Osteocyte (in vitro differentiated cells): ENCODE measurements at places on chromosomes 16 and 17. TPM values are rescaled to one million over a fixed set of nuclear protein-coding genes. Genes with fewer than 3 reads are reported as not detected.
A peak's percentile ranks its signal among the peaks of the same experiment; 100 is the strongest.

GRCh38 chr17:8300627-8301242 lies 5.5 kb upstream of the SLC25A35 start:
- no peak for DNase-seq

DNA sequence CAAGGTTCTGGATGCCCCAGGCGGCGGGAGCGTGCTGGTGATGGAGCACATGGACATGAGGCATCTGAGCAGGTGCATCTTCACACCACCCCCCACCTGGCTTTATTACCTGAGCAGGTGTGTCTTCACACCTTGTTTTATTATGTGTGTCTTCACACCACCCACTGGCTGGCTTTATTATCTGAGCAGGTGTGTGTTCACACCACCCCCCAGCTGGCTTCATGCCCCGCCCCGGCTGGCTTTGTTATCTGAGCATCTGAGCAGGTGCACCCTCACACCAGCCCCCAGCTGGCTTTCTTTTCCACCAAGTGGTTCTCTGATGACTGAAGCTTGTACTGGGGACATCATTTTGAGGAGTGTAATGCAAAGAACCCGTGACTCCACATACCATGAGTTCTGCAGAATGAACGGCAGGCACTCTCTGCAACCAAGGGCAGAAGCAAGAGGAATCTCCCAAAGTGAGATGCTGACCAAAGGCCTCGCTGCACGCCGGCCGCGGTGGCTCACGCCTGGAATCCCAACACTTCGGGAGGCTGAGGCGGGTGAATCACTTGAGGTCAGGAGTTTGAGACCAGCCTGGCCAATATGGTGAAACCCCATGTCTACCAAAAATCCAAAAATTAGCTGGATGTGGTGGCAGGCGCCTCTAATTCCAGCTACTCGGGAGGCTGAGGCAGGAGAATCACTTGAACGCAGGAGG lies 2.6 kb downstream of the FN3KRP start:
- DNase-seq, result no peak

DNA sequence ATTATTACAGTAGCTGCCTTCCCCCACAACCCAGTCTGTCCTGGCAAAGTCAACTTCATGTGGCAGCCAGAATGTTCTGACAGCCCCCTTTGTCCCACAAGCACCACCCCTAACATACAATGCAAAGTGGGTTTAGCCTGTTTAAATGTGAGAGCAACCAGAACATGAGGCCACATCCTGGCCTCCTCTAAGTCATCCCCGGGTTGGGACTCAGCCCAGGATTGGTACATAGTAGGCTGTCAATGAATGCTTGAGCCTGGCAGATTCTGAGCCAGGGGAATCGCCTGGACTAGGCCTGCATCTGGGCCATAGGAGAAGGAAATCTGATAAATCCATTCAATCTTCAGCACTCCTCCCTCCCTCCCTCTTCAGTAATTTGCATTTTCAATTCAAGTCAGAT lies 4.3 kb upstream of the ITGA3 start:
- no peak for DNase-seq

DNA sequence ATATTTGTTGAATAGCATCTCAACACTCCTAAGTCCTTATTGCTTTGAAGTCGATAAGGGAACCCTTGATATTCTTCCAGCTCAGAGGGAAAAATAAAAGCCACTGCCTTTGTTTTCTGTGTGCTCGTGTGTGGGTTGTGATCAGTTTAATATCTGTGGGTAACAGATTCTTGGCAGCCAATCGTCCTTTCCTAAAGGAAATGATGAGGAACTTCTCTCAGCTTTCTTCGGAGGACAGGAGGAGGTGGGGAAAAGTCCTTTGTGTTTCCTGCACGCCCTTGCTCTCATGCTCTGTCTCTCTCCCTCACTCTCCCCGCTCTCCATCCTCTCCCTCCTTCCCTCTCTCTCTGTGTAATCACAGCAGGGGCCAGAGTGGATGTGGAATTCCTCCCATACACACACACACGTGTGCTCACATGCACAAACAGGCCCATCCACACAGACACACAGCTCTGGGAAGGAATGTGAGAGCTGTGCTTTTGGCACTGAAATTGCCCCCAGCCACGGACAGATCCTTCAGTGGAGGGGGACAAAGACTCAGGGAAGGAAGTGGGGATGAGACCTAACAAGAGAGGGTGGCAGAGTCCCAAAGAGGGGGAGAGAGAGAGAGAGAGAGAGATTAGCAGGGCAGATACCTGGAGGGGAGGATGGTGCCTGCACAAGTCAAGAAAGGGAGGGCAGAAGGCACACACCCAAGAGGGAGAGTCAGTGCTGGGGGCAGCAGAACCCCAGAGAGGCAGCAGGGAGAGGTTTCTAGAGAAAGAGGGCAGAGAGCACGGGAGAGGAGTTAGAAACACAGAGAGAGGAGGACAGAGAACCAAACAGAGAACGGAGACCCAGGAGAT lies 83.5 kb upstream of the PLCG2 start:
- no peak for DNase-seq

DNA sequence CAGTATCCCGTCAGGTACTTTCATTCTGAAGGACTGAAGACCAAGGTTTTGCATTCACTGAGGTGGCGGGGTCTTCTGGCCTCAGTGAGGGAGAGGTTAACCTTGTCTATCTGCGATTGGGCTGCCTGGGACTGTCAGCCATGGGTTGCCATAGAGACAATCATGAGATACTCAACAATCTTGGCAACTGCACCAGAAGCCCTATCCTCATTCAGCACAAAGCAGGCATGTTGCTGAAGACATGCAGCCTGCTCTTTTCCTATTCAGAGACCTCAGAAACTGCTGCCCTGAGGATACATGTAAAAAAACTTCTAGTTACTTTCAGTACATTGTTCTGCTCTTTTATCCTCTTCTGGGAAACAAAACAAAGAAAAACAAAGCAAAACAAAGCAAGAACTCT lies 146.3 kb upstream of the PIRT start:
- DNase-seq, result peak; percentile 40

DNA sequence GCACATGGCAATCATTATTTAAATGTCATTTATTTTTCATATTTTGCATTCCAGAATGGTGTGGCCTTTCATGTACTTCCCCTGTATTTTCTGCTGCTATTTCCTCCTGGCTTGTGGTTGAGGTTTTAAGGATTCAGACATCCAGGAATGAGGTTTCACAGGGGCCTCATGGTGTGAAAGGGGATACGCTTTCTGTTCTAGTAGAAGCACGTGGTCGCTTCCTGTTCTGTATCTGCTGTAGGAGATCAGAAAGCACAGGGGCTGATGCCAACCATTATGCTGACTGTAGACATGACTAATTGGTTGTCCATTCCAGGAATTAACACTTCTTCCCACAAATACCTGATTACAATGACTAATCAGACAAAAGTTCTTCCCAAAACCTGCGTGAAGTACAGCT lies 405.9 kb downstream of the SHISA9 start:
- no peak for DNase-seq

DNA sequence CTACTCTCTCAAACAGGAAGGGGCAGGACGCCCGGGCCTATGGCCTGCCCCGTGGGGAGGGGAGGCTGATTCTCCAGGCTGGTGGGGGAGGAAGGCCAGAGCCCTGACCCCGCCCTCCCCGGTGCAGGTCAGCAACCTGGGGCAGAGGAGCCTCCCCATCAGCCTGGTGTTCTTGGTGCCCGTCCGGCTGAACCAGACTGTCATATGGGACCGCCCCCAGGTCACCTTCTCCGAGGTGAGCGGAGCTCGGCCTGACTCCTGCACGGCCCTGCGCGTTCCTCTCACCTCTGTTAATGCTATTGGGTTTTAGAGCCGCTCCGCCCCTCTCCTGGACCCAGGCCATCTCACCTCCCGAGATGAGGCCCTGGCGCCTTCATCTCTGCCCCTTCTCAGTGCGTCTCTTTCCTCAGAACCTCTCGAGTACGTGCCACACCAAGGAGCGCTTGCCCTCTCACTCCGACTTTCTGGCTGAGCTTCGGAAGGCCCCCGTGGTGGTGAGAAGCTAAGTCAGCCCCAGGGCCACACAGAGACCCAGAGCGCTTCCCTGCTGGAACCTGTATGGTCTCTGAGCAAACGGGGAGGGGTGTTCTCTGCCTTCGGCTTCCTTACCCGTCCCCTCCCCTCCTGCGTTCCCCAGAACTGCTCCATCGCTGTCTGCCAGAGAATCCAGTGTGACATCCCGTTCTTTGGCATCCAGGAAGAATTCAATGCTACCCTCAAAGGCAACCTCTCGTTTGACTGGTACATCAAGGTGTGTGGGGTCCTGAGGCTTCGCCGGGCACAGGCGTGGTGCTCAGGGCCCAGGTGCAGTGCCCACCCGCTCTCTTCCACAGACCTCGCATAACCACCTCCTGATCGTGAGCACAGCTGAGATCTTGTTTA lies 25.1 kb upstream of the ITGAX start:
- DNase-seq, result peak; percentile 84

DNA sequence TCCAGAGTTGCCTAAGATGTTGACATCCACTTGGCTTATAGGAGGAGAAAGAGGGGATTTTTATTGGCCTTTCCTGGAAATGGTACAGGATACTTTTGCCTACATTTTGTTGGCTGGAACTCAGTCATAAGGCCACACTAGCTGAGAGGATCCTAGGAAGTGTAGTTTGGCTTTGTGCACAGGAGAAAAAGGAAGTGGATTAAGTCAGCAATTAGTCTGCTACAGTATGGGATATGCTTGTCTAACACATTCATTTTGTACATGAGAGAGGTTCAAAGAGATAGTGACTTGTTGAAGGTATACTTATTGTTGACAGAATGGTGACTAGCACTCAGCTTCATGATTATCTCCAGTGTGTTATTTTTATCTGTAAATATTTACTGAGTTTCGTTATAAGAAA lies 10.3 kb downstream of the UTP18 start:
- DNase-seq, result no peak

- no peak for DNase-seq
Measured at GRCh38 chr17:44496815-44497214, 6.4 kb downstream of the GPATCH8 start.

DNA sequence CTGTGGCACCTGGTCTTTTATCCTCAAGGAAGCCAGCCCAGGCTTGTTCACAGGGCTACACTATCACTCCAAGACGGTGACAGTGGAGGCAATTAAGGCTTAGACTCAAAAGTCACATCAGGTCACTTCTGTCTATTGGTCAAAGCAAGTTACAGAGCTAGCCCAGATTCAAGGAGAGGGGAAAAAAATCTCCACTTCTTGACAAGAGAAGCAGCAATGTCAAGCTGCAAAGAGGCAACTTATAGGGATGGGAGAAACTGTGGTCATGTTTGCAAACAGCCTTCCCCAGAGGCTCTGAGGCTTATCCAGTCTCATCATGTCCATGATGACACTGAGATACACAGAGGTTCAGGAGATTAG lies 31.6 kb downstream of the SERPINF1 start:
- DNase-seq, result no peak

DNA sequence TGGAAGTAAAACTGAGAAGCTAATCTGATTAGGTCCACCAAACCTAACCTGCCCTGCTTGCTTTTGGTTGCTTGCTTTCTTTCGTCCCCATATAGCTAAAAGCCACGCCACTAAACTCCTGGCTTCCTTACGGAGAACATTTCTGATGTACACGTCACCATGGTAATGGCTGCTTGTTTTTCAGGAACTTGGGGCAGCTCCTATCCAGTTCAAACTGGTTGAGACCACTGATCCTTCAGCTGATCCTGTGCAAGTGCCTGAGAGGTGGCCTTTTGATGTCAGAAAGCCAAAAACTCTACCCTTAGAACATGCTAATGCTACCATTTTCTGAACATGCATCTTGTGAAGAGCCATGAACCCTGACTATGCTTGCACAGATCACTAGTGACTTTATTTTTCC lies 14.4 kb upstream of the DHRS7C start:
- DNase-seq, result no peak

- peak; percentile 62 for DNase-seq
Measured at GRCh38 chr17:2980211-2980903, 83.0 kb downstream of the OR1D5 start.

DNA sequence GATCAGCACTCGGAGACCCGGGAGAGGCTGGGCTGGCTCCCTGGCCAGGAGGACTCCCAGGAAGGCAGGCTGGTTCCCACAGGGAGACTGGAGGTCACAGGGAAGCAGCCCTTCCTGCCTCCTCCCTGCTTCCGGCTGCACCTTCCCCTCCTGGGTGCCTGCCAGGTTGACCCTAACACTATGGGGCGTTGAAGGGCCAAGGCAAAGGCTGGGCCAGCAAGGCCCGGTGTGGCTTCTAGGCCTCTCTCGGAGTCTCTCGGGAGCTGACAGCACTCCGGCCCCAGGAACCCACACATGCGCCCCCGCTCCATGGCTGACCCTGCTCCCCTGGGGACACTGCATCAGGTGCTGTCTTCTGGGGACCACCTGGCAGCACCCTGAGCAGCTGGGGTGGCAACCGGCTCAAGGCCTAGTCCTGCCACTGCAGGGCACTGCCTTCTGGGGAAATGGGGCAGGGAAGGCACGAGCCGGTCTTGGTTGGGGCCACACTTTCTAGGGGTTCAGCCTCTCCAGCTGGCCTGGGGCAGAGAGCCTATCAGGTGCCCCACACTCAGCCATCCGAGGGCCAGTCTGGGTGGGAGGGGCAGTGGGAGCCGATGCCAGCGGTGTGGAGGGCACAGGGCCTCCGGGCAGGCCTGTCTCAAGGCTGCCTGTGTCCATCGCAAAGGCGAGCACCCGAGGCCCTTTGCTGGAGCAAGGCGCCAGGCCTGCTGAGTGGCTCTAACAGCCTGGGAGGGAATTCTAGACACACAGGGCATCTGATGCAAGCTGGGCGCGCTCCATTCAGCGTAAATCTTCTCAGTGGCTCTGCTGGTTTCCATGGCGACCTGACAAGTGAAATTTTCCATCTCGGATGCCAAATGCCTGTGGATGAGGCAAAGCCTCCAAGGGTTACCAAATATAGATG lies 5.6 kb upstream of the MTSS2 start:
- peak; percentile 97 for DNase-seq

DNA sequence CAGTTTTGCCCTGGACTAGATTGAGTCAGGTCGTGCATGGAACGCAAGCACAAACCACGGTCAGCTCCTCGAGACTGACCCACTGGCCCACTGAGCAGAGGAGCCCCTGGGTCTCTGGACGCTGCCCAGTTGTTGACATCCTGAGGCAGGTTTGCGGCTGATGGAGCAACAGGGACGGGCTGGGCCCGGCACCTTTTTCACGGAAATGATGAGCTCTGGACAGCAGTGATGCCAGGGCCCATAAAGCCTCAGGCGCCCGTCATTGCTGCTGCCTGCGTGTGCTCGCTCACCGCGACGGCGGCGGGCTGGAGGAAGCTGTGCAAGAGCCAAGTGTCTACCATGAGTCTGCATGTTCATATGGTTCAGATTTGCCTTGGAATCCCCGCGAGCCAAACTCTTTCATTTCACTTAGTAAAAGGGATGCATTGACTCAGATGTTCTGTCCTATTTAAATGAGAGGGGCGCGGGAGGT lies 30.8 kb upstream of the CRISPLD2 start:
- no peak for DNase-seq

KRTAP4-1 gene
- total RNA-seq, result not detected in 2 replicates

IRF8 gene
- total RNA-seq, result not detected in 2 replicates

CDH11 gene
- total RNA-seq, result 560 and 587 TPM in 2 replicates

RNF157 gene
- total RNA-seq, result 0.73 and 0.99 TPM in 2 replicates

ZNF385C gene
- 0.16 TPM in 1 of 2 replicates, not detected in the other for total RNA-seq

KRT36 gene
- total RNA-seq, result not detected in 2 replicates

PPP1R27 gene
- 0.62 TPM in 1 of 2 replicates, not detected in the other for total RNA-seq

NPIPB8 gene
- not detected in 2 replicates for total RNA-seq

CA5A gene
- not detected in 2 replicates for total RNA-seq

UMOD gene
- not detected in 2 replicates for total RNA-seq

CPPED1 gene
- total RNA-seq, result 17.8 and 18.2 TPM in 2 replicates
